ENCODE measurements at places on chromosomes 13 and 19.

GRCh38 chr19:10625003-10625761 is at the start of gene SLC44A2:
Gene SLC44A2 (plus strand): TSS chr19:10625553. CDS start chr19:10625634, 81 bp downstream.
- no peak for DNase-seq

GRCh38 chr19:28242317-28242927 is 970.5 kb downstream of the UQCRFS1 start:
- no peak for DNase-seq

DNA sequence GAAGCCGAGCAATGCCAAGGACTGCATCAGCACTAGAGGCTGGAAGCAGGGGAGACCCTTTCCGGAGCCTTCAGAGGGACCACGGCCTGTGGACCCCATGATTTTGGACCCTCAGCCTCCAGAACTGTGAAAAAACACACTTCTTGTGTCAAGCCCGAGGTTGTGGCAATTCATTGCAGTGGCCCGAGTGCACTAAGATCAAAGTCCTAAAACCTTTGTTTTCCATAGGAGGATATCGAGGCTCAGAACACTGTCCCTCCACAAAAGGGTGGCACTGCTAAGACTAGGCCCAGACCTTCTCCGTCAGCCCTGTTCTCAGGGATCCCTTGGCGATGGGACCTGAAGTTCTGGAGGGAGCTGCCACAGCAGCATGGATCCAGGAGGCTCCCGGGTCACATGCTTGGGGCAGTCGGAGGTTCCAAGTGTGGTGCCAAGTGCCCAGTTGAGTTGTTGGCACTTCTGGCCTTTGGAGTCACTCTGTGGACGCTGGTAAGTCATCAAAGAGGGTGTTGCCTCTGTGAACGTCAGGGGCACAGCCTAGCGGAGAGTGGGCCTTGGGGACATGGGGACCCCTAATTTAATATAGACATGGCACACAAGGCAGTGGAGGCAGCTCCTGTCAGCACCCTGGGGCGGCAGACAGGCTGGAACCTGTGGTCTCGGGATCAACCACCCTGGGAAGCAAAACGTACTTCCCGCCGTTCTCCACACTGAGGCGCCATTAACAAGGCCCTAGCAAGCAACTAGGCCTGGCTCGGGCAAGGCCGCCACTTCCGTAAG is 199.2 kb downstream of the COL4A1 start:
- DNase-seq, result no peak

- no peak for DNase-seq
Measured at GRCh38 chr19:33212436-33213172, 13.0 kb downstream of the SLC7A10 start.

DNA sequence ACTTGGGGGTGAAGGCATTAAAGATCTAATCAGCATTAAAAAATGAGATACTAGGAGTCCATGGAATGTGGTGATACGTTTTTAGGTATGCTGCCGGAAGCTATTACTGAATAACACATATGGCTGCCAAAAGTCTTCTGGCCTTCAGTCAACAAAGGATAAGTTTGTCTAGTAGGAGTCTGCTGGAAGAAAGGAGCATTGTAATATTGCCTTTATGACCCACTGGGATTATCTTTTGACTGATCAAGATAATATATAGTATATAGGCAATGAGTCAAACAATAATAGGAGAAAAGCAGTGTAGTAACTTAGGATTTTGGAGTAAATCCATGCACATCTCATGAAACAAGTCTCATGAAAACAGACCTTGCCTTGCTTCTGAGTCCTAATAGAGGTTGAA is 295.4 kb downstream of the SLITRK6 start:
- no peak for DNase-seq

DNA sequence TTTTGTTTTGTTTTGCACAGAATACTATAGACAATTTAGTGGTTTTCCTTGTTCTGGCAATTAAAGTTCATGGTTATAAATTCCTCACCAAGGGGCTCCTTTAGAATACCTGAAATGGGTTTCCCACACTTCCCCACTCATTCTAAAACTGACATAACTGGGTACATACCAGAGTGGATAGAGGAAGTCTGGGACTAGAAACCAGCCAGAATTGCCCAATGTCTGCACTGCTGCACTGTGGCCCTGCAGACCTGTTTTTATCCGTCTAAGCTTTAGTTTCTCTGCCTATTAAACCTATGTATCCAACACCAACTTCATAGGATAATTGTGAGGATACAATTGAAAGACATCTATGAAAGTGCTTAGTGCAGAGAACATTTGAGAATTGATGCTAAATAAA is 498.6 kb downstream of the KCTD12 start:
- DNase-seq, result no peak

GRCh38 chr19:18699403-18700054 is 16.0 kb downstream of the CRTC1 start:
- no peak for DNase-seq

DNA sequence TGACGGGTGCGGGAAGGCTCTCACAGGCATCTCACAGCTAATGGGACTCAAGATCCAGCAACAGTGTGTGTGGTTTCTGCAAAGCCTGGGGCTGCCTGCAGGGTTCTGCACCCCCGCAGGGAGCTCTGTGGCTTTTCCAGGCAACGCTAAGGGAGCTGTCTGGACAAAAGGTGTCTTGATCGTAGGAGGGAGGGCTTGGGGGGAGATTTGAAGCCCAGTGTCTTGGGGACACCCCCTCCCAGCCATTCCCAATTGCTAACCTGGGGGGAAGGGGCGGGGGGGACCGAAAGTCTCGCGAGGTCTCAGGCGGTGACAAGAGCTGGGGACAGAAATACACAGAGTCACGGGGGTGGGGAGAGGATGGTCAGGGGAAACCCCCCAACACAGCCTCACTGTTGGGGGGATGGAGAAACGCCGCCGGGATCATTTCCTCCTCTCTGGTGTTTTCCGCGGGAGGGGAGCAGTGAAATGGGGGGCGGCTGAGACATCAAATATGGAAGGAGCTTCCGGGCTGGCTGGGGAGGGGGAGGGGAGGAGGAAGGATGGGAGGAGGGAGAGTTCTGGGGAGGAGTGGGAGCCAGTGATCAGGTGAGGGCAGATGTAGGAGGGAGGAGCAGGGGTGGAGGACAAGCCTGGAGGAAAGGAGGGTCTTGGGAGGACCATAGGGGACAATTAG is 13.3 kb downstream of the KCNC3 start:
- no peak for DNase-seq

DNA sequence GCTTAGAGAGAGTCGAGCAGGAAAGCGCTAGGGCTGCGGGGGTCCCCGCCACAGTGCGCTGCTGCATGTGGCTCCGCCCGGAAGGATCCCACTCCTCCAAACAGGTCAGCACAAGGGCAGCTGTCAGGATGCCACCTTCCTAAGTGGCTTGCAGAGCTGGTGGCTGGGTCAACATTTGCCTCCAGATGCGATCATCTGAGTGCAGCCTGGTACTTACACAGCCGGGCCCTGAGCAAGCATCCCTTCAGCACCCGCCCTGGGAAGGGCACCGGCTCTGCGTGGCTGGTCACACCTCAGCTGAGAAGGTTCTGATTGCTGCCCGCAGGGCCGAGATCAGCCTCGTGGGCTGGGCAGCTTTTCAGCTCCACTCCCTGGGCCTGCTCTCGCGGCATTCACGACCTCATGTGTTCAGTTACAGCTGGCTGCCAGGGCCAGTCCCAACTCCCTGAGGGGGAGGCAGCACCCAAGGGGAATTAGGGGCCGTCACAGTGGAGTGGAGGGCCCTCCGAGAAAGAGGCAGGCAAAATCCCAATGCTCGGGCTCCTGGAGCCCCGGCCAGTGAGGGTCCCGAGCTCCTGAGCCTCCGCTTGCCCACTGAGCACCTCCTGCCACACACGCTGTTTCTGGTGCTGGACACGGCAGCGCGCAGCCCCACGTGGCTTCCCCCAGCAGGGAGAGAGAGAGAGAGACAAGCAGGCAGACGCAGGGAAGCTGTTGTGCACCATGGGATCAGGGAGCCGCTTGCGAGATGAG is 26.8 kb downstream of the AP1M1 start:
- DNase-seq, result no peak

DNA sequence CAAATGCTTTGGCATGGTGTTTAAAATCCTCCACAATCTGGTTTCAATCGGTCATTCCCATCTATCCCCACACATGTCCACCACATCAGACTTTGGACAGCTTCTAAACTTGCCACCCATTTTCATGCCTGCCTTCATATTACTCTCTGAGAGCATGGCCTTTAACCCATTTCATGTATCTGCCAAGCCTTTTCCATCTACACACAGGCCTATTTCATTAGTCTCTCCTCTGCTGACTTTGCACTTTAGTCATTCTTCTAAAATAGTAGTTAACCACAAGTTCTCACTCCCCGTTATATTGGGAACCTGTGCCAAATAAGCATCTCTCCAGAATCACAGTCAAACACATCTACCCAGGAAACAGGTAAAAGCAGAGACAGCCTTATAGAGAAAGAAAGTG is 142.2 kb downstream of the MZT1 start:
- DNase-seq, result no peak

- no peak for DNase-seq
Measured at GRCh38 chr13:23007426-23007825, 173.4 kb upstream of the SGCG start.

Data from AG04449 (cell line).